ENCODE measurements at places on chromosomes 2 and 18.
A peak's percentile ranks its signal among the peaks of the same experiment; 100 is the strongest.

DNA sequence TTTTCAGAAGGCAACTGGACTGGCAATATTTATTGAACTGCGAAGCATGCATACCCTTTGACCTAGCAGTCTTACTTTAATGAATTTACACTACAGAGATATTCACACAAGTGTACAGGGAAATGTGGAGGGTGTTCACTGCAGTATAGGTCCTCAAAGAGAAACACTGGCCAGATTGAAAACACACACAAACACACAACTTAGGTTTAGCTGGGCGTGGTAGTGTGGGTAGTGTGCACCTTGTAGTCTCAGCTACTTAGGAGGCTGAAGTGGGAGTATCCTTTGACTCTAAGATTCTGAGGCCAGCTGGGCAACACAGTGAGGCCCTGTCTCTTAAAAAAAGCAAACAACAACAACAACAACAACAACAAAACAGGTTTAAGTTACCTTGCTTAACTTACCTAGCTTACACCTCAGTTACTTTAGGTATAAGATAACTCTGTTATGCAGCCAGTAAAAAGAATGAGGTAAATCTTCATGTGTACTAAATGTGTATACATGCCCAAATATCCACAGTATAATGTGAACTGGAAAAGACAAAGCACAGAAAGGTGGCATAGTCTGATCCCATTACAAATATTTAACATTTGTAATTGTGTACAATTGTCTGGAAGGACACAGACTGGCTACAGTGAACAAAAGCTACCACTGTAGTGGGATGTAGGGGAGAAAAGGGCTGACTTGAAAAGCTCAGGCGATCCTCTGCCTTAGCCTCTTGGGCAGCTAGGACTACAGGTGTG lies 105.9 kb upstream of the FZD5 start:
- no peak for DNase-seq

DNA sequence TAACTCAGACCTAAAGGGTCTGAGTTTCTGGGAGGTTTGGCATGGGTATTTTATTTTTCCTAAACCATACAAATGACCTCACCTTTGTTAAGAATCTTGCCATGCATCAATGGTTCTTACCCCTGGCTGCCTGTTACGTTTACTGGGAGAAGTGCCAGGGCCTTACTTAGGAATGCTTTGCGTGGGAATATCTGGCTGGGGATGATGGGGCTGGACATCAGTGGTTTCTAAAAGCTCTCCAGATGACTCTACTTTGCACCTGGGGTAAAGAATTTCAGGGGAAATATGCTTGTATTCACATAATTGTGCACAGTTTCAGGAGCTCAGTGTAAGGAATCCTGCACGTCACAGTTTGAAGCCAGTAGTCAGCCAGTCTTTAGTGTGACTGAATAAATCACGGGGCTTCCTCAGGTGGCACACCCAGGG lies 18.2 kb upstream of the DAW1 start:
- peak; percentile 91 for DNase-seq

DNA sequence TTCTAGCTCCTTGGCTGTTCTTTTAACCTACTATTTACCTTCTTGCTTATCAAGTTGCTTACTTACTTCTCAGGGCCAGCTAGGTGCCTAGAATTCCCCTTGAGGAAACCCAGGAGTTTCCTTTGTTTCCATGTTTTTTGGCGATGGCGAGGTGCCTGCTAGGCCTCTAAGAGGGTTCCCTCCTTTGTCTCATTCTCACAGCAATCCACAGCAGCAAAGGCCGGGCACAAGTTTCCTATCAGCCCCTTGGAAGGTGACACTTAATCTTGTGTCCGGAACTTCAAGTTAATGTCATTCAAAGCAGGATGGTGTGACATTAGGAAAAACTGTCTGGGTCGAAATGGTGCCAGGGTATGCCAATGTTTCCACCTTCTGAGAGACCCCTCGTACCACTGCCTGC lies 101.9 kb upstream of the EPC2 start:
- no peak for DNase-seq

DNA sequence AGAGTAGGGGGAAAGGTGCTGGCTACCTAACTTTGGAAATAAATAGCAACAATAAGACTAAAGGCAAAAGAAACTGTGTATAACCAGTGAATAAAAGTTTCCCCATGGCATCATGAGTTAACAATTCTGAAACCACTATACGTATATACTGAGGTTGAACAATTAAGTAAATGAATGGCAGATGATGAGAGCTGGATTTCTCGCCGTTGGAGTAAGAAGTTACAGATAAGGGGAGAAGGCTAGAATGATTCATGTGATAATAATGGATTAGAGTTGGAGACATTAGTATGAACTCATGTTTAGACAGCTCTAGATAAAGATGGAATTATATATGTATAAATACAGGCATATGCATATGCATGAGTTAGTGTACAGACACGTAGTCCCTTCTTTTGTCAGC lies 152.7 kb downstream of the UBR3 start:
- DNase-seq, result no peak

- no peak for DNase-seq
Observed at GRCh38 chr2:156164091-156164720, 168.3 kb downstream of the NR4A2 start.

- no peak for DNase-seq
Observed at GRCh38 chr2:74930811-74931486, 27.5 kb upstream of the POLE4 start.

- no peak for DNase-seq
Observed at GRCh38 chr2:64853894-64854293, 135.3 kb upstream of the SLC1A4 start.

DNA sequence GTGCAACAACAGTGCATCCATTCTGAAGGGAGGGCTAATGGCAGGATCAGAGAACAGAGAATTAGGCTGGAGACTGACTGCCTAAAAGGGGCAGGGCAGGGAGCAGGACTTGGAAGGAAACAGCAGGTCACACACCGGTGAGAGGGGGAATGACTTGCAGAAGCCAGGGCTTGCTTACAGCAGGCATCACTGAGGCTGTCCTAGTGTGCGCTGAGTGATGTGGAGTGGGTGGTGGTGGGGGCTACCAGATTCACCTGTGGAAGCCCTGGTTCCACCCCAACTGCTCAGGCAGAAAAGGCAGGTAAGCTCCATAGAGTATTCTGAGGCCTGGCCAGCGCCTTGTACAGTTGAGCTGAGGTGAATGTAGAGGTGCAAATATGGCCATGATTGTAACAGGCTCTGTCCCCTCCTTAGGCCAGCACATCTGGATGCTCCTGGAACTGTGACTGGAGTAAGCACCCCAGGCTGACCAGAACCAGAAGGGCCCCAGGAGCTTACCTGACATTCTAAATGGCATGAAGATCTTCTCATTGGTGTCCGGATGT lies 49.4 kb downstream of the SFXN5 start:
- DNase-seq, result no peak

DNA sequence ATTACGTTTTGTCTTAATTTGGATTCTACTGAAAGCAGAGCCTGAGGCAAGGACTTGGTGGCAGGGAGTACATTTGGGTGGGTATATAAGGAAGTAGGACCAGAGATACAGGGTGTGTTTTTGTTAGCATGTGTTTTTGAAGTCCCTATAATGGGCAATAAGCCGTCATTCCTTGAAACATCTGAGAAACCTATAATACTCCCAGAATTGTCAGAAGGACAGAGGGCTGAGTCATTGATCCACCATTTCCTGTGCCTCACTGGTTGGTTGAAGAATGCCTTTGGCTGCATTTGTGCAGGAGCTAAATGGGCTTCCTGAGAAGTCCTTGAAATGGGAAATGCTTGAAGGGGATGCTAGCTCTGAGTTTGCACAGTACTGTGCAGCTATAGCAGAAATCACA lies 281.8 kb upstream of the ZEB2 start:
- peak; percentile 89 for DNase-seq

GRCh38 chr2:177352441-177353186 lies 40.0 kb upstream of the AGPS start:
- no peak for DNase-seq

DNA sequence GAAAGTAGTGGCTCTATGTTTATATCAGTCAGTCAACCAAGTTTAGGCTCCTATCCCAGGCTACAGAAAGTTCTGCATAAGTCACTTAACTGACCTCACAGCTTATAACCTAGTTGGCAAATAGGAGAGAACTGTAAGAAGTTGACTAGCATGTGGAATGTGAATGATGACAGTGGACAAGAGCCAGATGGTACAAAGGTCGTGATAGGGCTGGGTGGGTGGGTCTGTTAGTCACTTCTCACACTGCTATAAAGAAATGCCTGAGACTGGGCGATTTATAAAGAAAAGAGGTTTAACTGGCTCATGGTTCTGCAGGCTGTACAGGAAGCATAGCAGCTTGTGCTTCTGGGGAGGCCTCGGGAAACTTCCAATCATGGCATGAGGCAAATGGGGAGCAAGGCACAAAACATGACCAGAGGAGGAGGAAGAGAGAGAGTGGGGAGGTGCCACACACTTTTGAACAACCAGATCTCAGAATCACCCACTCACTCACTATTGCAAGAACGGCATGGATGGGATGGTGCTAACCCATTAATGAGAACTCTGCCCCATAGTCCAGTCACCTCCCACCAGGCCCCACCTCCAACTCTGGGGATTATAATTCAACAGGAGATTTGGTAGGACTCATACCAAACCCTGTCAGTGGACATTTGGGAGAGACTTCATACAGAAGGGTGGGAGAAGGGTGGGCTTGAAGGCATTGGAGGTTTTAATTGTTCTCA lies 68.8 kb downstream of the LTBP1 start:
- peak; percentile 82 for DNase-seq

DNA sequence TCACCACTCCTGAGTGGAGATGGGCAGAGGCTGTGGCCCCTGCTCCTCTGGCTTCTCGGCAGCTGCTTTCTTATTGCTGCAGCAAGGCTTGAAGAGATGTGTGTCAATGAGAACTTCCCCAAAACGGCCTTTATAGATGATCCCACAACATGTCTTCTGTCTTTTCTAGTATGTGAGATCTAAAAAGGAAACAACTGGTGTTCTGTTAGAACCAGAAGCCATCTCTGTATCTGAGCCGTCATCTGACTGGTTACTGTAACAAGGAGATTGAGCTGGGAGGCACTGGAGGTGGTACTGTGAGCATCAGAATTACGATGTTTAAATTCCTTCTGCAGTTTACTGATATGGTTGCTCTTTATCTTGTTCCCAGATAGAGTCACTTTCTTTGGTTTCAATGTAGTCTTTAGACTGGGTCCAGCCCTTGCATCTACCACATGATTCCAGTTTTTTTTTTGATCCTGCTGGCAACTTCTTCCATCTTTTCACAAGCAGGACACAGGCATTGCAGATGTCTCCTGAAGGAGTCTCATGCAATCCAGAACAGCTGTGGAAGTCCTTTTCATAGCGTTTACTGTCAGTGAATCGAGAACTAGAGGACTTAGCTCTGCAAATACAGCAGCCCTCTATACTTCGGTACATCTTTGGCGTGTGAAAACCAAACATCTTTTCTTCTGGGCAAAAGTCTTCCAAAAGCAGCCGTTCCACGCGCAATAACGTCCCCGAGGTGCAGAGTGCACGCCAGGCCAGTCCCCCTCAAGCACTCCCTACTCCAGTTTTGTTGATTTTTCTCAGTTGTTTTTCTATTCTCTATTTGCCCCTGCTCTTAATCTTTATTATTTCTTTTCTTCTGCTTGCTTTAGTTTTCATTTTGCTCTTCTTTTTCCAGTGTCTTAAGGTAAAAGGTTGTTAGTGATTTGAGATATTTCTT lies 29.7 kb downstream of the TAF4B start:
- no peak for DNase-seq

DNA sequence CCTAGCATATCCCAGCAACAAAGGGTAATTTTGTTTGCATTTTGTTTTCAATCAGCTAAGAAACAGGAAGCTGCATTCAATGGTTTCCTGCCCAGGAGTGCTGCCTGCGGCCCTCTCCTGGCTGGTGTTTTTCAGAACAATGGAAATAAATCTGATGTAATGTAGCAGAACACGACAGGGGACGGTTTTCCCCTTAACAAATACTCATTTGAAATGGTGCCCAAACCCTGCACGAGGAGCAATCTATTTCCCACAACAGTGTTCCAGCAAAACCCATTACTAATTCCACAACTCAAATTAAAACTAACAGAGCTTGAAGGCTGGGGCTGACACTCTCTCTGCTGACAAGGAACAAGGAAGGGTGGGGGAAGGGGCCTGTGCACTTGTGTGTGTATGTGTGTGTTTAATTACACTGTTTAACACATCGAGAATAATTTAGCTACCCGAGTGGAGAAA lies 8.7 kb downstream of the CAPN13 start:
- DNase-seq, result no peak

- peak; percentile 94 for DNase-seq
Observed at GRCh38 chr2:151771599-151772358, 37.5 kb upstream of the NEB start.

GRCh38 chr2:21358976-21359375 lies 235.2 kb downstream of the TDRD15 start:
- peak; percentile 41 for DNase-seq

GRCh38 chr2:186303091-186303490 lies 183.0 kb upstream of the ZC3H15 start:
- no peak for DNase-seq

GRCh38 chr2:240572141-240573031 lies 4.1 kb downstream of the RNPEPL1 start:
- DNase-seq, result no peak

DNA sequence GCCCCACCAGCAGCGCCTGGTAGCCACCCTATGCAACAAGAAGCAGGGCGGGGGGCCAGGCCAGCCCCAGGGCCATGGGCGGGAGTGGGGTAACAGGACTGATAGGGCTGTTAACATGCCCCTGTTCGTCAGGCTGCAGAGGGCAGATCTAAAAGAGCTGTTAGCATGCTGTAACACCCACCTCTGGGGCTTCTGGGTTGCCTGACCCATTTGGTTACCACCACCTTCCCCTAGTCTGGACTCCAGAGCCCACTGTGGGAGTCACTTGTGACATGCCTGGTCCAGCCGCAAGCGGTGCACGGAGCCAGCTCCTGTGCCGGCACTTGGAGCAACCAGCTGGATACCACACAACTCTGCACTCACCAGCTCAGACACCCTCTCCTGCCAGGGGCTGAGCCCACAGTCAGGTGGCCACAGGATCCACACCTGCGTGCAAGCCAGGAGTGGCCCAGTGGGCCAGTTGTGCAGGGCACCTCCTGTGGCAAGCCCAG lies 2.1 kb downstream of the METTL8 start:
- DNase-seq, result no peak

GRCh38 chr18:27931535-27931934 lies 245.4 kb downstream of the CDH2 start:
- no peak for DNase-seq

- DNase-seq, result peak; percentile 89
Observed at GRCh38 chr2:64988420-64989125, 626 bp upstream of the SLC1A4 start.

- DNase-seq, result peak; percentile 32
Observed at GRCh38 chr18:47191961-47192360, 15.8 kb upstream of the IER3IP1 start.

DNA sequence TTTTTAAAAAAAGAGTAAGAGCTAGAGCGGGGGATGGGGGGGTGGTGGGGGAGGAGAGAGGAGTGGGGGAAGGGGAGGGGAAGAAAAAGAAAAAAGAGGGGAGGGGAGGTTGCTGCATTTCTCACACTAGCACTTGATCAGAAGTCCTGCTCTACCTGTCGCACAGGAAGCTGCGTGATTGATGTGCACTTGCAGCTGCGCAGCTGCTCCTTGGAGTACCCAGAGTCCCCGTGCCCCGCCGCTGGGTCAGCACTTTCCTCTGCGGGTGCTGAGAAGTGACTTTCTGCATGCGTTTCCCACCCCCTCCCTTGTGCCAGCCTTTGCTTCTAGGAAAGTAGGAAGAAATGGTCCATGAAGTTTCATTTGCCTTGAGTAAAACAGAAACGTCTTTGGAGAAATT lies 297.3 kb downstream of the ETAA1 start:
- no peak for DNase-seq

- DNase-seq, result peak; percentile 22
Observed at GRCh38 chr2:211455216-211455841, 898.9 kb downstream of the CPS1 start.
